H7 (cell line): ENCODE measurements at places on chromosomes 4 and X.
A peak's percentile ranks its signal among the peaks of the same experiment; 100 is the strongest.

DNA sequence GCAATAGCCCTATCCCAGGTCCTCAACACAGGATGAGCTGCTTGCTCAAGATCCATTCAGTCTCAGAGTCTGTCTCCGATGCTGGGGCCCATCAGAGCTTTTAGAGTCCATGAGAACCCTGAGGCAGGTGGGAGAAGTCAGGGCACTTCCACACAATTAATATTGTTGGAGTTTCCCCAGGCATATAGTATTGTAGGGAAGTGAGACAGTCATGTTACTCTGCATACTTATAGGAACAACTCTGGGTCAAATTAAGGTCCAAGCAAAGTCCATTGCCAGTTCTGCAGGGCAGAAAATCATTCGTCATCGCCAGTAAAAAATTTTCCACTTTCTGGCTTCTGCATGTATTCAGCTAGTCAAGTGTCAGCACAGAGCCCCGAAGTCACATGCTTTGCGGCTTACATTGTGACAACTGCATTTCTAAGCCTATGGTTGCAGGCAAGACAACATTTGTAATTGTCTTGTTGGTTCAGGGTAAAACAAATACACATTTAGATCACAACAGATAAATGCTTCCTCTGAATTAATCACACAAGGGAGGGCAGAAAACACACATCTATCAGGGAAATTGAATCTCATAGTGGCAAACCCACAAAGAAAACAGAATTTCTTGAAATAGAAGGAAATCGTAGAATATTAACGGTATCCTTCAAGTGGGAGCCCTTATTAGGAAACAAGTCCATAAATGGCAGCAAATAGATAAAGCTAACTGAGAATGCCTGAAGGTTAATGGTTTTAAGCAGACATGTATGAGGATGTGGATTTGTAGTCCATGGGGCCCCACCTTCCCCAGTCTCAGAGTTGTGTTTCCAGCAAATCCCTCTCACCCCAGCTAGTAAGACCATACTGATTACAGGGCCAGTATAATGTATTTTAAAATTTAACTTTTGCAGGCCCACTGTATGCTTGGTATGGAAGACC, 412.1 kb upstream of the RASGEF1B start:
- DNase-seq: no peak

GRCh38 chr4:106507440-106507839, 138.9 kb upstream of the GIMD1 start:
- DNase-seq: no peak

- no peak for DNase-seq
These were observed 13.0 kb downstream of the RGS12 start for GRCh38 chr4:3305610-3306371.

- no peak for DNase-seq
These were observed 24.2 kb downstream of the RBPJ start for GRCh38 chr4:26344901-26345564.

- DNase-seq: no peak
These were observed 112.2 kb downstream of the SNCA start for GRCh38 chr4:89724716-89725115.

DNA sequence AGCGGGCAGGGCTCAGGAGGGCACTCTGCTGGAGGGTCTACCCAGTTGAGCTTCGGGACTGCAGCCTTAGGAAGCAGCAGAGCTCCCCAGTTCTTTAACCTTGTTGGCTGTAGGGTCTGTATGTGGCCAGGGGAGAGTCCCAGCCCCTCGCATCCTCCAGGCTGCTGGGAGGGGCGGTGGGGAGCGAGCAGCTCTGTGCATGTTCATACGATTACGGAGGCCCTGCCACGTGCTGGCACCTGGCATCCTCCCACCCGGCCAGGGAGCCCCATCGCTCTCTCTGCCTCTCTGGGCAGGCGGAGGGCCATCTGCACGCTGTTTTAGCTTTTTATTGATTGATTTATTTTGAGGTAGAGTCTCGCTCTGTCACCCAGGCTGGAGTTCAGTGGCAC, 21.2 kb downstream of the NSG1 start:
- DNase-seq: peak; percentile 60

DNA sequence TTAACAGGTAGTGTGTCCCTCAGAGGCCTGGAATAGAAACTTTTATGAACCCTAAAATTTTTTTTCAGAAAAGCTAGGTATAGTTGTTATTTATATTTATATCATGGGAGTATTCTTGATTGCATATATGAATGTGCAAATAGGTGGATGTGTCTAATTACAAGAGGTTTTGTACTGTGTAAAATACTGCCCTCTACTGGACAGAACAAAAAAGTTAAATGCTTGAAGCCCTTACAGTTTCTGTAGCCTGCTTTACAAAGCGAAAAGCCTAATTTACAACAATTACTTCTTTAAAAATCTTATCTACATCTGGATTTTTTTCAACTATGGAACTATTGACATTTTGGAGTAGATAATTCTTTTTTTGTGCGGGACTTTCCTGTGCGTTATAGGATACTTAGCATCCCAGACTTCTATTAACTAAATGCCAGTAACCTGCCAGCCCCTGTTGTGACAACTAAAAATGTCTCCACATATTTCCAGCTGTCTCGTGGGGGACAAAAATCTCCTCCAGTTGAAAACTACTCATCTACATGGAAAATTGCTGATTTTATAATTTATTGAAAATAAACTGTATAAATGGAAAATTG, 35.1 kb downstream of the ENPEP start:
- DNase-seq: no peak

DNA sequence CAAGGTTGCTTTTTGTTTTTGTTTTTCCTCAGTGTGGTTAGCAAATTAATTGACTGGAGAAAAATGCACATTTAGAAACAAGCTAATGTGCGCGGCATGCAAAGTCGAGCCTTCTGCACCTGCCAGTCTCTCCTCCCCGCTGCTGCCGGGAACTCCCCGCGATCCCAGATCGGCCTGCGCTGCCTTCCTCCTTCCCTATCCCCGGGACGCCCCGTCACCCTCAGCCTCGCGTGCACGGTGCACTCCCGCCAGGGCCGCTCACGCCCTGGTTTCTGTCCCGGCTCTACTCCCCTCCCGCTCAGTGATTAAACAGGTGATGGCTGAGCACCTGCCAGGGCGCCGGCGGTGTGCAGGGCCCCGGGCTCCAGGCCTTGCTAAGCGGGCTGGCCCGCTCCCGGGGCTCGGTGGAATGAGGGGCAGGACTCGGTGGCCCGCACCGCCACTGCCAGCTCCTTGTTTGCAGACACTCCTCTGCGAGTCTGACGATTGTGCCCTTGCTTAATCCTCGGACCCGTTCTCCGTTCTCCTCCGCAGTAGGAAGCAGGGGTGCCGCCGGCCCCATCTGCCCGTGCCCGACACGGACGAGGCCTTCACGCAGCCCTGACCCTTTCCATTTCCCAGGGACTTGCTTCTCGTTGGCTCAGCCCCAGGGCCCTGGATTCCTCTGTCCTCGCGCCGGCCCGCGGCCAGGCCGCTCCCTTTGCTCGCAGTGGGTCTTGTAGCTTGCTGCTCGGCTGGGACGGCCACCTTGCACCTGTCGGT, 143.4 kb downstream of the TRIML1 start:
- peak; percentile 78 for DNase-seq

DNA sequence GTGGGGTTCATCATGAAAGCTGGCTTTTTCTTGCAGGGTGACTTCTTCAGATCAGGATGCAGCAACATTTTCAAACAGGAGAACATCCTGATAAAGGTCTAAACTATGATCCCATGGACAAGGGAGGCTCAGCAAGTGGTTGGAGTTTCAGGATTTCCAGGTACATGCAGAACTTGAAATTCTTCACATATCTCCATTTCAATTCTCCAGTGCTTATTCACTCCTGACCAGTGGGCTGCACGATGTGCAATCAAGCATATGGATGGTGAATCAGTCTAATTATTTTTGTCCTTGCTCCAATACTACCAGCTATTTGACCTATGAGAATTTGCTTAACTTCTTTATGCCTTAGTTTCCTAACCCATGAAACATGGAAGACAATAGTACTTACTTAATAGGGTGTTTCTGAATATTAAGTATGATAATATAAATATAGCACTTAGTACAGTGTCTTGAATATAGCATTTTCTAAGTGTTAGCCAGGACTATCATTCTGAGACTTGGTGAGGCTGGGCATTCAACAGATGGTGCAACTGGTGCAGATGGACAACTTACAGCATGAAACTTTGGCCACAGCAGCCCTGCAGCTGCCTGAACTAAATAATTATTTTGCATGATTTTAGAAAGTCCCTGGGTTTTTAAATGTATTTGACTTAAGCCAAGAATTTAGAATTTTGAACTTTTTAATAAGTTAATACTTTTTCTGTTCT, 92.4 kb downstream of the HPGD start:
- DNase-seq: no peak

- no peak for DNase-seq
These were observed 85.0 kb upstream of the MTM1 start for GRCh38 chrX:150483356-150483985.

DNA sequence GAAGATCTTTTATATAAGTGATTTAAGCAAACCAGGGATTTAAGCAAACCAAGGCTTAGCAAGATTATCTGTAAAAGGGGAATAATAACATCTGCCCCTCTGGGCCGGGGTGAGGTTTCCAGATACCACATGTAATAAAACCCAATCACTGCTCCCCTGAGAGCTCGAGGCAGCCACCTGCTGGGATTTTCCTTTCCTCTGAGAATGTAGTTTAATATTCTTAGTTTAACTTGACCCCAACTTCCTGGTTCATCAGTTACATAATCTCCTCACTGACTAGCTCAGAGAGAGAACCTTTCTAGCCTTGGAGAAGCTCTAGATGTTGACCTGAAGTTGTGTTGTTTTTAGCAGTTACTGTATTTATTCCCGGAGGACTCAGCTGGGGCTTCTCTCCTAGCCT, 322.4 kb downstream of the ARHGAP10 start:
- DNase-seq: no peak

DNA sequence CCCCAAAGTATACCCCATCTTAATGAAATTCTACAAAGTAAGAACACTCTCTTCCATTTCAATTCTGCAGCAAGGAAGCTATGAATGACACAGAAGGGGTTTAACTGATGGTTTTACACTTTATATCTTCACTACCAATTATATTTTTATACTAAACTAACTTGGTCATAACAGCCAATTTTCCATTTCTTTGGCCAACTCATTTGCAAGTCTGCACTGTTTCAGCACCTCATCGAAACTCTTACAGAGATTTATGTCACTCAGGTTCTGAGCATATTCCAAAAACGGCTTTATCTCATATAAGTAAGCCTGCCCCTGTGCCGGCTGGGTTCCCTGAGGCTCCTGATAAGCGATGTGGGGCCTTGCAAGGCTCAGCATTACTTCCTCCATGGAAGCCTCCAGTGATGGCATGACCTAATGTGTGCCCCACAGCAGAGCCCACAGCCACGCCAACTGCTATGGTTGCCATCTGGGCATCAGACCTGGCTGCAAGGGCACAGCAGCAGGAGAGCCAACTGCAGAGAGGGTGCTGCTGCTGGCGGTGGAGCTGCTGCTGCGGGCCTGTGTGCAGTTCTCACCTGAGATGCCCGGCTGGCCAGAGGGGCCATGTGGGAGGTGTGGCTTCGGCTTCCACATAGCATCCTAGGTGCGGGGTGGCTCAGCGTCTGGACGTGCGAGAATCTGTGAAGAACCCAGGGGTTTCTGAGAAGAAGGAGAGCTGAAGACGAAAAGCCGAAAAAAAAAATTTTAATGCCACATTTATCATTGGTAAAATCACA, 13.4 kb upstream of the IBSP start:
- no peak for DNase-seq

DNA sequence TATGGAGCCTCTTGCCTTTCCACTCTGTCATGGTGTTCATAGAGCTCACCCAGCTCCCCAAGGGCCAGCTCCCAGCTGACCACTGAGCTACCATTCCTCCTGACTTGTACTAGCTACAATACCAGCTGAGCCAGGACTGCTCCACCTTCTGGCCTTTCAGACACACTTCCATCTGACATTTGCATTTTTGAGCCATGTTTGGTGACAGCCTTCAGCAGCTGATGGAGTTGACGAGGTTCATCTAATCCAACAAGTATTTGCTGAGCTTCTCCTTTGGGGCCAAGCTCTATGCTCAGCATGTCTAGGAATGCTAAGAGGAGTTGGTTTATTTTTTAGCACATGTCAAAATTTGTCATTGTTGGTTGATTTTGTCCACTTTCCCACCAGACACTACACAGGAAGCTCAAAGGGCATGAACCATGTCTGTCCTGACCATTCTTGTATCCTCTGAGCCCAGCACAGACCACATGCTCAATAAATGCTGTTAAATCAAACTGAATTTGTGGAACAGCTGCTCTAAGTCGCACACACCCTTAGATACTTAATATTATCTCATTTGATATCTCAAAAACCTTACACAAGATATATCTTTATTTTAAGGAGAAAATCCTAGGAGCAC, 142.6 kb upstream of the PPARGC1A start:
- DNase-seq: no peak

DNA sequence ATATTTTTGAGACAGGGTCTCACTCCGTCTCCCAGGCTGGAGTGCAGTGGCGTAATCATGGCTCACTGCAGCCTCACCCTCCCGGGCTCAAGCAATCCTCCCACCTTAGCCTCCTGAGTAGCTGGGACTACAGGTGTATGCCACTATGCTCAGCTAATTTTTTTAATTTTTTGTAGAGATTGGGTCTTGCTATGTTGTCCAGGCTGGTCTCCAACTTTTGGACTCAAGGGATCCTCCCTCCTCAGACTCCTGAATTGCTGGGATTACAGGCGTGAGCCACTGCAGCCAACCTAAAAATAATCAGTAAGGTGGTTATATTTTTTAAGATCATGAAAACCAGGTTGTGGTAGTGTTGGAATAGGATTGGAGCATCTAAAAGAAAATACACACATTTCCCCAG, 38.1 kb downstream of the TMEM156 start:
- DNase-seq: no peak

- no peak for DNase-seq
These were observed 2.3 kb downstream of the VEGFC start for GRCh38 chr4:176790398-176790797.

DNA sequence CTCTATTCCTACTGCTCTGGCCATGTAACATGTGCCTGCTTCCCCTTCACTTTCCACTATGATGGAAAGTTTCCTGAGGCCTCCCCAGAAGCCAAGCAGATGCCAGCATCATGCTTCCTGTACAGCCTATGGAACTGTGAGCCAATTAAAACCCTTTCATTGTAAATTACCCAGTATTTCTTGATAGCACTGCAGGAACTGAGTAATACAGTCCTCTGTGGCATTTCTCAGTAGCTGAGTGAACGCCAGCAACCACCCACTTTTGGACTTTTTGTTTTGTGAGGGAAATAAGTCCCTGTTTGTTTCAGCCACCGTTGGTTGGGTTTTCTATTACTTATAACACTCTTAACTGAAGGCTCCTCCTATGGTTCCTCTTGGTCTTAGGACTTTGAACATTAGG, 104.1 kb downstream of the C4orf51 start:
- DNase-seq: no peak

DNA sequence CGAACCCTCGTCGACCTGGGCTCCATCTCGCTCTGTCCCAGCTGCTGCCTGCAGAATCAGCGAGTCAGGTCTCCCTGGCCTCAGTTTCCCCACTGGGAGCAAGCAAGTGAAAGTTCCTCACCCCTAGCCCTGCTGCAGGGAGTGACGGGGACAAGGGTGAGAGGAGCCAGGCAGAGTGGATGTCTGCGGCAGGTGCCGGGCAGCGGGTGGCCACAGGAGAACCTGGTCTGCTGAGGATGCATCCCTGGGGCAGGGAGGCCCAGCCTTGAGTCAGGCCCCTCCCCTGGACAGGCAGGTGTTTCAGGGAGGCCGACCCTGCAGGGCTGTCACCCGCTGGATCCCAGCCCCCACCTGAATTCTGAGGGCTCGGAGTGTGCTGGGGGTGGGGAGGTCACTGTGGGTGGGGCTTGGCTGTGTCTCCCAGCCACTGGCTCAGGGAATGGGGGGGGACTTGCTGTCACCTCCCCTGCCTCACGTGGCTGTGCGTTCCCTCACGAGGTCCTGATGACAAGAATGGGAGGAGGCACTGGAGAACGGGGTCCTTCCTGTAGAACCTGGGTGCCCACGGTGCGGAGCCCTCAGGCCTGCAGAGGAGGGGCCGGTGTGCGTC, 33.2 kb downstream of the LRPAP1 start:
- DNase-seq: no peak
